ENCODE measurements at places on chromosomes 2 and 18.
A peak's percentile ranks its signal among the peaks of the same experiment; 100 is the strongest.

DNA sequence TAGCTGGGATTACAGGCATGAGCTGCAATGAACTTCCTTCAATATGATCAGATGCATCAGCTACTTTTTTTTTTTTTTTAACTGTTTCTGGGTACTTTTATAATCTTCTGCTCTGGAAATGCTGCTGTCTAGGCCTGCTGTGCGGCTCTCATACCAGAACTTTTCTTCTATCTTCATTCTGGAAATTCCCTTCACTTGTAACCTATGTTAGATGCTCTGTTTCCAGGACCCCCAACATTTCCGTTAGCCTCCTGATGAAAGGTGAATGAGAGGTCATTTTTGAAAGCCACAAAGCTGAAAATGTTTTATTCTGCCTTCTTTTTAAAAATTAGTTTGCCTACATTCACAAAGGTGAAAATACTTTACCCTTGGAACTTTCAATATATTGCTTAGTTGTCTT is 8.6 kb downstream of the AGFG1 start:
- no peak for DNase-seq

DNA sequence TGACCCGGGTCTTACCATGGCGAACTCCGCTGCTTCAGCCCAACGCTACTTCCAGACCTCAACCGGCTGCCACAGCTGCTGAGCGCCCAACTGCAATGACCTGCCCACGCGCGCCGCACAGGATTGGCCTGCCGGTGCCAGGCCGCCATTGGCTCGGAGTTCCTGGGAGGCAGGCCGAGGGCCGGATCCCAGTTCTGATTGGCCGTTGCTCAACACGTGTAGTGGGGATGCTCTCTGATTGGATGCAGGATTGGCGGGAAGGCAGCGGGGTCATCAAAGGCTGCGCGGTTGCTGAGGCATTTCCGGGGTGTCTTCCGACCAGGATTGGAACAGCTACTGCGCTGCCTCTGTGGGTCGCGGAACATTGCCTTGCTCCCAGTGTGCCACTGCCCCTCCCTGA is at the start of gene TUBA3E:
Gene TUBA3E, minus strand, starts transcription at position 97 of the 400 bp plus-strand sequence. Its CDS starts 79 bp downstream, at position 18.
- DNase-seq = no peak

GRCh38 chr2:71510196-71510807 is 56.9 kb downstream of the DYSF start:
- DNase-seq = peak; percentile 76

GRCh38 chr2:158443606-158444005 is 12.9 kb downstream of the CCDC148 start:
- DNase-seq = no peak

DNA sequence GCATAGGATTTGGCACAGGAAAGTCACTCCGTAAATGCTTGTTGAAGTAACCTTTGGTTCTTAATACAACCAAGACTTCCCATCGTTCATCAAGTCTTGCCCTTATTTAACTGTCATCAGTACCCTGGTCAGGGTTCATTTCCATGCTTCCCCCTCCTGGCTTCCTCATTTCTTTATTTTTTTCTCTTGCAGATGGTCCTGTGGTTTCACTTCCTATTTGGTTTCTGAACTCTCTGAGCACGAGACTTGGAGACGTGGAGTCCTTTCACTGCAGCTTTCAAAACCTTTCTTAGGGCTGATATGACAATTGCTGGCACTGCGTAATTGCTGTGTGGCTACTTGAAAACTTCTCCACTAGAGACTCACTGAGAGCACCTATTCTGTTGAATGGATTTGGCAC is 59.9 kb upstream of the PID1 start:
- peak; percentile 14 for DNase-seq

GRCh38 chr2:216016581-216016980 is 3.2 kb upstream of the MREG start:
- DNase-seq = no peak

DNA sequence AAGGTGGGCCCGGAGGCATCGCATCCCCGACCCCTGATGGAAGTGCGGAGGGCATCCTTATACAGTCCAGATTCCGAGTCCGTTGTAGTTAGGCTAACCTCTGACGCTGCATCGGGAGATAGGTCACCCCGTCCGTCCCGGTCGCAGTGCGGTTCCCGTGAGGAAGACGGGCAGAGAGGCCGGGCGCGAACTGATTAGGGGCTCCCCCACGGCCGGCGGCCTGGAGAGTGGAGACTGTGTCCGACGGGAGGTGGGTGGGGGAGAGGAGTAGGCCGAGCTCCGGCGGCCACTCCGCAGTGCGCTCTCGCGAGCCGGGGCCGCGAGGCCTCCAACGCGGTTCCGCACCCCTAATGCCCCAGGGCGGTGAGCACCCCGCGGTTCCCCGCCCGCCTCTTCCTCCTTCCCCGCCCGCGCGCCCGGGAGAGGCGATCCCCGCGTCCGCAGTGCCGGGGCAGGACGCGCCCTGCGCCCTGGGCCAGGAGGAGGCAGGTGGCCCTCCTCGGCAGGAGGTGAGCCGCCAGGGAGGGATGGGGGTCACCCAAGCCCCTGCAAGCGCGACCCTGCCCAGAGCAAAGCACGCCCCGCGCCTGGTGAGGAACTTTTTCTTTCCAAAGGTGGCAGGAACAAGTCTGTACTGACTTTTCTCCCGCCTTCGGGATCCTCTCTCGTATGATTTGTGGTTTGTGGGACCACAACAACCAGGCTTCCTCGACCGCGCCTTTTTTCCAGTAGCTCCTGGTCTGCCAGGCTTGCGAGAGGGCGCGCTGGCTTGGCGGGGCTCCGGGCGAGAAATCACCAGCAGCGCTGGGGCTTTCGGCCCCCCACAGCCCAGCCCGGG is 1.4 kb upstream of the SP5 start:
- no peak for DNase-seq

GRCh38 chr2:15965564-15966019 is 25.2 kb downstream of the MYCN start:
- peak; percentile 62 for DNase-seq

DNA sequence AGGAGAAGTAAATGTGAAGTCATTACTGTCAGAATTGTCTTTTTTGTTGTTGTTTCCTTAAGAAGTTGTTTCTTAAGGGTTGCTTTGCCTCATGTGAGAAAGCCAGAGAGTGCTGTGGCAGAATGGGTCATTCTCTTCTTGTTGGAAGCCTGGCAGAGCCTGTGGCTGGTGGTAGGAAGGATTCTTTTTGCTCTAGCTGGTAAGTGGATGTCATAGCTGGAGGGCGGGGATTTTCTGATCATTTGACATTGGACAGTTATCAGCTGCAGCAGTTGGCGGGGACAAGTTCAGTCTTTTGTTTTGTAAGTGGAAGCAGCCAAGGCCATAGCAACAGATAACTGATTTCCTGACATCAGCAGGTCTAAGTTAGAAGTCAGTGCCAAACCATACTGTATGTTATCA is 5.5 kb upstream of the RMDN2 start:
- no peak for DNase-seq

DNA sequence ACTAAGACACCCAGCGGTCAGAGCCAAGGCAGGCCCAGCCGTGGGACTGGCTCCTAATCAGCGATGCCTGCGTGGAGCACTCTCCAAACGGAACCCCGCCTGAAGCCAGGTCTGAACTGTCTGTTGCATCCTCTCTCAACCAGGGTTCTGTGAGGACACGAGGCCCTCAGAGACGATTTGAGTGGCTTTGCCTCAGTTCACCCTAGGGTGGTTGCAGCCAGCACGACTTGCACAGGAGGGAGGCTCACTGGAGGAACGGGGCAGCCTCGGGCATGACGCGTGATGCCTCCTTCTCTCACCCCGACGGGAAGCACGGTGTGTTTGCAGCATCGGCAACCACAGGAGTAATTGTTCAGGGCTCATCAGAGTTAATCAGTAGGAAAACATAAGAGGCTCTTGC is 336.4 kb downstream of the EIPR1 start:
- DNase-seq = no peak

- DNase-seq = no peak
These were observed 35.3 kb downstream of the RAB31 start for GRCh38 chr18:9743200-9744016.

DNA sequence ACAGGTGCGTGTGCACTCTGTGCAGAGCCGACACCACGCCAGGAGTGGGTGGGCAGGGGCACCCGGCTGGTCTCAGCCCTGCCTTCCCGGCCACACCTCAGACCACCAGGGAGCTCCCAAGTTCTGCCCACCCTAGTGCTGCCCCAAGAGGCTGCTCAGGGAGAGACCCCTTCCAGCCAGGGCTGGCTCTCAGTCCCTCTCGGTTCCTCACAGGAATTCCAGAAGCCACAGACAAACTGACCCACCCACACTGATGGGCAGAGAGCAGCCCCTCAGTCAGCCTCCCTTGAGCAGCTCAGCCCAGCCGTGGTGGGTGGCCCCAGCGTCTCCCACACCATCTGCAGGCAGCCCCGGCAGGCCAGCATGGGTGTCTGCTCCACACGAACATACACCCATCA is 33.8 kb downstream of the GPC1 start:
- no peak for DNase-seq

DNA sequence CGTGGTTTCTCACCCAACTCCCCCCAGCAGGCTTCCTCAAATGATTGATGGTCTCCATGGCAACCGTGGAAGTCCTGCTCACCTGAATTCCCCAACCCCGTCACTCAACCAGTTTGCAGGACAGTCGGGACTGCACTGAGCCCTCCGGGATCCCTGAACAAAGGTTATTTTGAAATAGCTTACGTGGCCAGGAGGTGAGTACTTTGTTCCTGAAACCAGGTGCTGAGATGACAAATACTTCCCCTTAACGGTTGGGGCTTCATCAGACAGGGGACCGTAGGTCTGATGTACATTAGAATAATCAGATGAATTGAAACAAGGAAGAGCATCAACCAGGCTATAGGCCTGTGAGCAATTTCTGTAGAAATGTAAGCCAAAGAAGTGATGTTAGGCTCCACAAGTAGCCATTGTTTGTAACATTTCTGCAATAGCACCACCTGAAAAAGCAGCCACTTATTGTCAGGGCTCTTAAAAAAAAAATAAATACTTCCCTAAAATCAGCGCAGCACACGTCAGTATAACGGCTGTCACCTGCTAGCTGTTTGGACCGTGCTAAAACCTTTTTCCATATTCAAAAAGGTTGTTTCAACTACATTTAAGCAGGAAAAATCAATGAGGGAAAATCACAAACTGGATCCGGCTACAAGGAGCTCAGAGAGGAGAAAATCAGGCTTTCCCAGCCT is 206.4 kb upstream of the ID2 start:
- no peak for DNase-seq

DNA sequence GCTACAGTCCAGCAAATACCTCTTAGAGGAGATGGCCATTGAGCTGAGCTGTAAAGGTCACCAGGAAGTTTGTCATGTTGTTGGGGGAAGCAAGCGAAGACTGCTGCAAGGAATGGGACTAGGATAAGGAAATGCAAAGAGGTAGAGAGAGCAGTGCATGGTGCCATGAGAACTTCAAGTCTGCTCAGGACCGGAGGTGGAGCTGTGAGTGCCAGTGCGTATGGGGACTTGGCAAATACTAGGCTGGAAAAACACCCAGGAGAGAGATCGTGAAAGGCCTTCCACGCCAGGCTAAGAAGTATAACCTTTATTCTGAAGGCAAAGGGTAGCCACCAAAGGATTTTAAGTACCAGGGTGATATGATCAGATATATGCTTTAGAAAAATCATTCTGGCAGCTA is 71.3 kb downstream of the MEIS1 start:
- DNase-seq = no peak

DNA sequence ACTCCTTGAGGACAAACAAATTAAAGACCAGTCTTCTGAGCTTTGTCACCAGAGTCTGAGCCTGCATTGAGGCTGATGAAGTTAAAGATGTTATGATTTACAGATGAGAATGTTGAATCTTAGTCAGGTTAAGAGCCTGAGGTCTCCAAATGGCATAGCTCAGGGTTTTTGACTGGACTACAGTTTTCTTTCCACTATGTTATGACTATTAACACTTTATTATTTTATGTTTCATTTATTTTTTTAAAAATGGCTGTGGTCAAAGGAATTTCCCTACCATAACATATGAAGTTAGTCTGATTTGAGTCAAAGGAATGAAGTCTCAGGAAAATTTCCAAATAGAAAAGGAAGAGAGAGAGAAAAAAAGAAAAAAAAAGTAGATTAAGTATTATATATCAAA is 39.7 kb upstream of the CWC22 start:
- no peak for DNase-seq

DNA sequence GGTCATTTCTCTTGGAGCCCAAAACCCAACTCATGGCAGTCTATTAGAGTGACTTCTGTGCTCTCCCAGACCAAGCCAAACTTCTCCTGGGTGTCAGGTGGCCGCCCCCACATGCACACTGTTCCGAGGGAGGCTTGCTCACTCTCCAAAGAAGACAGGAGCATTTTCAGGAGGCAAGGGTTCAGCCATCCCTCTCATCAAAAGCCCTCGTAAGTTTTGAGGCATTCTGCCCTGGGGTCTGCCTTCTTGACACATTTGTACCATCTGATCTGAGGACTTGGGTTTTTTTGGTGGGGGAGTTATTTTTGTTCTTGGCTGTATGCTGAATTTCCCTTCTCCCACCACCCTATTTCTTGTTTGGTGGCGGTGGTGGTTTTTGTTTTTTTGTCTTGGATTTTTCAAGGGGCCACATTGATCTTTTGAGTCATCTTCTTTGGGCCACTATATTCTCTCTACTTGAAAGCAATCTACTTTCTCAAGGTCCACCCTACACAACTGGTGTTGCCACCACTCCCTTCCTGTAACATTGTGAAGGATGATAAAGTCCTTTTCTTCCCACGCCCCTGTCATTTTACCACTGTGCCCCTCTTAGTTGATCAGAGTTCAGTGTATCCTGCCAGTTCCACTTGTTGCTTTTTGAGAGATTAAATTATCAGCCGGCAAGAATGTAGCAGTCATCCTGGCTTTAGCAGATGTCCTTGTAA is 255.8 kb downstream of the CYP26B1 start:
- DNase-seq = no peak

GRCh38 chr2:172925600-172925999 is 150.0 kb upstream of the MAP3K20 start:
- no peak for DNase-seq

GRCh38 chr2:44772669-44773378 is 168.7 kb upstream of the SIX3 start:
- no peak for DNase-seq

DNA sequence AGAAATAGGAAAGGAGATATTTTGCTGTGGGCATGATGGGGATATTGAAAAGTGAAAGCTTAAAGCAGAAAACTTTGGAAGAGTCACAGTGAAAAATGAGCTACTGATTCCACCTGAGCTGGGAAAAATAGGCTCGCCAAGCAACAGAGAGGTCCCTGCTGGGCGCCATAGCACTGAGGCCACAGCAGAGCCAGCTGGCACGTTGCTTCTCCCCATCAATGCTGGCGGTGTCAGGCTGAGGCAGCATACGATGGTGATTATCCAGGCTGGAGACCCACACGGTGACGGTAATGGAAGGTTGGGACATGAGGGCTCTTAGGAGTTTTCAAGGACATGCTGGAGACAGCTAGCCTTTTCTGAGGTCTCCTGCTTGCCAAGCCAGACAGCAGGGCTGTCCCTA is 25.8 kb upstream of the DTNB start:
- no peak for DNase-seq

DNA sequence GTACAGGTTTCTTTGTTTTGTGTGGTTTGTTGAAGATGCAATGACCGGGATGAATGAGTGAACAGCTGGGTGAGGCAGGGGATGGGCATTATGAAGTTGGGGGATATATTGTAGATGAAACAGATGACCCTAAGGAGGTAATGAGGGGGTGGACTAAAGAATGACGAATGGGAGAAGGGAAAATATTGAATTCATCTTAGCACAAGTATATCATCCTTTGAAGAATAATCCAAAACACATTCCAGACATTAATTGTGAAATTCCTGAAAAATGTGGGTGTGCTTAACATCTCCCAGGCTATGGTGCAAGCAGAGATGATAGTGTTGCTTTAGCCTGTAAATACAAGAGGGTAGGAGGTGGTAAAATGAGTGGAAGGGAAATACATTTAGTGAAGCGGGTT is 5.8 kb downstream of the CRIM1 start:
- no peak for DNase-seq

- DNase-seq = no peak
These were observed 34.0 kb downstream of the ST6GAL2 start for GRCh38 chr2:106851881-106852501.
